ENCODE measurements at places on chromosomes 1 and 21.

GRCh38 chr1:24235921-24236788 is 49.1 kb upstream of the IFNLR1 start:
- no peak for DNase-seq

GRCh38 chr1:46008585-46008984 is 123.8 kb downstream of the PIK3R3 start:
- no peak for DNase-seq

GRCh38 chr1:160077486-160077885 is 3.9 kb upstream of the KCNJ9 start:
- DNase-seq, result no peak

DNA sequence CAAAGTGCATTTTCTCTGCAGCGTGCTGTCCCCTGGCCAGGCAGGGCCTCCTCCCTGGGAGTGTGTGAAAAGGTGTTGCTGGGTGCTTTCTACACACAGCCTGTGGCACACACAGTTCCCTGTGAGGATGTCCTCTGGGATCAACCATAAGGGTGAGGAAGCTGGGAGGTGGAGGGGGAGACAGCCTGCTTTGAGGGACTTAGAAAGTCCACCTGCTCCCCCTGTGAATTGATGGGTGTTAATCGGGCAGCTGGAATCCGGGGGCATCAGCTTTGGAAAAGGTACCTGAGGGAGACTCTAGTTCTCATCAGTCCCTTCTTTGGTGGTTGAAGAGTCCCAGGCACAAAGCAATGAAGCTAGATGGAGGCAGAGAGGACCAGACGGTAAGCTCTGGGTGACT is 35.8 kb downstream of the LHX4 start:
- no peak for DNase-seq

DNA sequence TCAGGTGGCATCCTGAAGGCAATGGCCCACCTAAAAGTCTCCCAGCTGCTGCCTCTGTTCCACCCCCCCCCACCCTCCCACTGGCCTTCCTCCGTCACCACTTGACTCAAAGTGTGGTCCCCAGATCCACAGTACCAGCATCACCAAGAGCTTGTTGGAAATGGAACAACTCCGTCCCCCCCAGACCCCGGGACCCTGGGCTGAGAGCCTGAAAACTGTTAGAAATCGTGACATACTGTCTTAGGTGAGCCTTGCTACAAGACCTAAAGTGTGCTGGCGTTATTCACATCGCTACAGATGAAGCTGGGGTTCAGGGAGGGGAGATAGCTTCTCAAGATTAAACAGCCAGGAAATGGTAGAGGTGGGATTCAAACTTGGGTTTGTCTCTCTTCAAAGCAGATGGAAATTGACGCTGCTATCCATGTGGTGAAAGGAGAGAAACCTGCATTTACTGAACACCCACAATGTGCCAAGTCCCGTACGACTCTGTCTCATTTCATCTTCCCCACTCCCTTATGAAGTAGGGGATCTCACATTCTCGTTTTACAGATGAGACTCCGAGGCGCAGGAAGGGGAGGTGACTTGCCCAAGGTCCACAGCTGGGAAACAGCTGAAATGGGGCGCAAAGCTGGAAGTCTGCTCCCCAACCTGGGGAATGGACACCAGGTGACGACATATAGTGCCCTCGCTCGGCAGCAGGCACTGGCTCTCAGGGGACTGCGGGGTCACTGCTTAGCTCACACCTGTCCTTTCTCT is 52.8 kb upstream of the IFFO2 start:
- DNase-seq, result no peak

DNA sequence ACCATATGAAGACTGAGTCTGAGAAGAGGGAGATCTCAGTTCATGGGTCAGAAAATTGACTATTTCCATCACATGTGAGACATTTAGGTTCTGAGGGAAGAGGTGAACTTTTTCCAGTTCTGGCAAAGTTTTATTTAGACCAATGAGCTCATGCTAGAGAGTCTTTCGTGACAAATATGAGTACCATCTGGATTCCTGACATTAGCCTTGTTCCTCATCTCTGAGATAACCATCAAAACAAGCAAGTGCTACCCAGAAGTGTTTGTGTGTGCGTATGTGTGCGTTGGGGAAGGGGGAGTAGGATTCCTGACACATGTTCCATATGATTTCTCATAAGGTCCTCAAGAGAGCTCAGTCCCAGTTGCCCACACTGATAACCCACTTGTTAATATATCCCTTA is 120.6 kb downstream of the FASLG start:
- no peak for DNase-seq

DNA sequence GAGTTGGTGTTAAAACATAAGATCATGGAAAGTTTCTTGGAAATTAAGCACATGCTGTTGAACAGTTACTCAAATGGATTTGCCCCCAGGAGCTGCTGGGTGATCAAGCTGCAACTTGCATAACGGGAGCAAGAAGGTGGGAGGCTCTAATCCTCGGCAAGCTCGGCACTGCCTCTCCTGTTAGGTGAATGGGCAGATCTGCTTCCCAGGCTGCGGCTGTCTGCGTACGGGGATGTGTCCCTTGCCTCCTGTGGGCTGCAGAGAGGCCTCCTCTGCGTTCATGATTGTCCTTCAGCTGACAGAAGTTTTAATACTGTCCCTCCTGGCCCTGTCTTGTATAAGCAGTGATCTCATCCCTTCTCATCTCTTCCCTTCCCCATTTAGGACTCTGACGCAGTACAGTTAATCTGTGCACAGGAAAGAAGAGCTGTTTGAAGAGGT is 36.7 kb downstream of the ATP1A1 start:
- no peak for DNase-seq

DNA sequence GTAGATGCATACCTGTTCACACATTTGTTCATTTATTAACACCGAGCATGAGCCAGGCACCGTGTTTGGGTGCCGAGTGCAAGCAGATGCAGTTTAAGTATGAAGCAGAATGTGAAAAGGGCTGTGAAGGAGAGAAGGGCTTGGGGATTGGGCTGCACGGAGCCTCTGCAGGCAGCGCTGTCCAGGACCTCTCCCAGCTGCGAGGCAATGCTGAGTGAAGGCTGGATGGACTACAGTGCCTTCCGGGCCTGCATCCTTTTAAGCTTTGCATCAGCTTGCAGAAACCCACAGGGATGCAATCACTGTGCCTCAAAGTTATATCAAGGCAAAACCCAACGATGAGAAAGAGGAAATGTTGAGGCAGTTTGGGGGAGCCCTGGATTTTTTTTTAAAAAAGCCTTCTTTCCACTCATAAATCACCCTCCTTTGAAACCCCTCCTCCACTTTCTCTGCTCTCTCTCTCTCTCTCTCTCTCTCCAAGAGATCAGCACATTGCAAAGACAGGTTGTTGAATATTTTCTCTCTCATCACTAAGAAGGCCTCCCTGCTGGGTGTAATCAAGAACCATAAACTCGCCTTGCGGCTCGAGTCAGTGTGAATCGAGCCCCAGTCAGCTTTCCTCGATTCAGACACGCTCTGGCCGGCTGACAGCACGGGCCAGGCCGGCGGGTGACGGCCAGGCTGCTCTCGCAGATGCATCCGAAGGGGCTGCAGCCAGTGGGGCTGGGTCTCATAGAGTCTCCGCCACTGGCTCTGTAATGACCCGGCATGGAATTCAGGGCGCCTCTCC is 89.2 kb upstream of the POU3F1 start:
- no peak for DNase-seq

DNA sequence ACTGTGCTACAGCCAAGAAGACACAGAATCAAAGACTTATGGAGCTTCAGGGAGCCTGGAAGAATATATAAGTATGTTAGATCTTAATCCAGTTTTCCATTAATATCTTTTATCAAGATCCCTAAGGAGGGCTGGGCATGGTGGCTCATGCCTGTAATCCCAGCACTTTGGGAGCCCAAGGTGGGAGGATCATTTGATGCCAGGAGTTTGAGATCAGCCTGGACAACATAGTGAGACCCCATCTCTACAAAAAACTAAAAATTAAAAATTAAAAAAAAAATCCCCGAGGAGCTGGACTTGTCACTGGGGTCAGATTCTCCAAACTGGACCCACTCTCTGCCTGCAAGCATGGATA is 113.9 kb upstream of the CDC42BPA start:
- no peak for DNase-seq

- DNase-seq, result no peak
These were observed 134.2 kb downstream of the SETD4 start for GRCh38 chr21:35926003-35926740.

- DNase-seq, result no peak
These were observed 40.1 kb downstream of the SLC2A7 start for GRCh38 chr1:8985915-8986813.

GRCh38 chr1:43414634-43415223 is 25.0 kb downstream of the SZT2 start:
- DNase-seq, result peak; percentile 42

DNA sequence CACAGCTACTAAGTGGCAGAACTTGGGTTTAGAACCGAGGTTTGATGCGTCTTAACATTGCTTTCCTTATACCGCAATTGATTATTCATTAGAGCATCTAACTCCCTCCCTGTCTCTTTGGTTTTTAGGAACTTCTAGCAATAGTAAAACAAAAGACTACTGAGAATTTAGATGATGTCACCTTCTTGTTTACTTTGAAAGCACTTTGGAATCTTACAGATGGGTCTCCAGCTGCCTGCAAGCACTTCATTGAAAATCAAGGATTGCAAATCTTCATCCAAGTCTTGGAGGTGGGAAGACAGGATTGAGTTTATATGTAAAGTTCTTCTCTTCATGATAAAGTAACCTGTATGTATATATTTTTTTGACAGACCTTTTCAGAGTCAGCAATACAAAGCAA is 35.0 kb downstream of the ZYG11A start:
- DNase-seq, result no peak

DNA sequence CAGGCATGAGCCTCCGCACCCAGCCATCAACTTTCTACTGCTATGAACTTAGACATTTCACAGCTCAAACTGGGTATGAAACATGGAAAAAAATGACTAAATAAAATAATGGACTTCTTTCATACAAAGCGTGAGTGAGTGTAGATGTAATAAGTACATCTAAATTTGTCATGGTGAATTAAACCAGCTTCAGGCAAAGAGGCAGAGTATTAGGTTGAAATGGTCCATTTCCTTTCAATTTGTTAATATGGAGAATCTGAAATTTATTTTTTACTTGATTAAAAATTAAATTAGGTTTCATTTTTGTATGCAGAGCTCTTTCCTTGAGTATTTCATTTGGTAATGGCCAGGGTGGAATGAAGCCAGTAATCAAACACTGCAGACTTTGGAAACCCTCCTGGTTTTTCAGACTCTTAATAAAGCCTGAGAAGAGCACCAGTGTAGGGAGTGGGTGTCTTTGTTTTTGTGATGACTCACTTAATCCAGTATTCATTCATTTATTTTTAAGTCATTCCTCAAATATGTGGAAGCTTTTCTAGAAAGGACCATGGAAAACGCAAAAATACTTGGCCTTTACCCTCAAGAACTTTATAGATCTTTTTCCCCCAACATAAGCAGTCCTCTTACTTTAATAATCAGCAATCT is 49.2 kb downstream of the ALG14 start:
- DNase-seq, result no peak

- DNase-seq, result no peak
These were observed 4.4 kb upstream of the HNRNPU start for GRCh38 chr1:244868484-244869363.

DNA sequence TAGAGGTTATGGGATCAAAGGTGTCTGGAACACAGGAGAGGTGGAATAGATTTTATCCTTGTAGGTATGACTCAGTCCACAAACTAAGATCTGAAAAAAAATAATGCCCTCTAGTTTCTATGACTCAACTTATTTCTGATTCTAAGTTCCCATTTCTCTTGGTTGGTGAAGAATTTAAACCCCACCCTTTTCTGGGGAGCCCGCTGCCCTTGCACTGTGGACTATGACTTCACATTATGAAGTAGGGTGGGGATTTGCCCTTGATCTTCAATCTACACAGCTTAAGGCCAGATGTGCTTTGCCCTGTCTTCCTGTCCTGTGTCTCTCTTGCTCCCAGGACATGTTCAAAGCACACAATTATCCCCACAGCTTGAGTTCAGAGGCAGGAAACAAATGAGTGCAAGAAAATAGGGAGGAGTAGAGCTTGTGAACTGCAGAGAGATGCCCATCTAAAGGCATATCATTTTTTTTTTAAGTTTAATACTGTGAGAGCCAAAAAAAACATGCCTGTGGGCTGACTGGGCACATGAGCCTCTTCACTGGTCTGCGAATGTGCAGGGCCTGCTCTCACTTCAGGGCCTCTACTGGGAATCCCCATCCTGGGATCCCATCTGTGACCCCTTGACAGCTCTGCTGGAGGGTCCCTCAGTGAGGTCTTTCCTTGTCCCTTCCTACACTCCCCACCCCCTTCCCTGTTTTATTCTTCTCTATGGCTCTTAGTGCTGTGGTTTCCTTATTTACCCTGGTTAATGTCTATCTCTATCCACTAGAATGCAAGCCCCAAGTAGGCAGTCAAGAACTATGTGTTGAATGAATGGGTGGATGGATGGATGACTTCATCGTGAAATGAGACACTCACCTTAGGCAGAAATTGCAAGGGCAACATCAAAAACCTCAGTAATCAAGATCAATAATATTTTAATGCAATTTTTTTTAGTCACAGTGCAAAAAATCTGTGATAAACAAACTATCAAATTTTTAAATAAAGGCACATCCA is 61.5 kb downstream of the CD58 start:
- DNase-seq, result no peak

DNA sequence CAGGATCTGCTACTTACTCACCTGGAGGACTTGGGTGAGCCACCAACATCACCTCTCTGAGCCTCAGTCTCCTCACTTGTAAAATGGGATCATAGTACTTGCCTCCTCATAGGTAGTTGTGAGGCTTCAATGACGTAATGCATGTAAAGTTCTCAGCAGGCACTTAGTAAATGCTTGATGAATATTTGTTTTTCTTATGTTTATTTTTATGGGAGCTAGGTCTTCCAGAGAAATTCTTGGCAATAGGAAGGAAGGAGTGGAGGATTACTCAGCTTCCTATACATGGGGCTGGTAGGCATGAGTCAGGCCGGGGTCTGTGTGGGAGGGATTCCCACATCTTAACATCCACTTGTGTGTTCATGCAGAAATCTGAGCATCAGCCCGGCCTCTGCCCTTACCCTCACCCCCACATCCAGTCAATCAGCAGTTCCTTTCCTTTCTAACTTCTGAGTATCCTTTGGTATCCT is 95.4 kb upstream of the USP24 start:
- DNase-seq, result no peak

DNA sequence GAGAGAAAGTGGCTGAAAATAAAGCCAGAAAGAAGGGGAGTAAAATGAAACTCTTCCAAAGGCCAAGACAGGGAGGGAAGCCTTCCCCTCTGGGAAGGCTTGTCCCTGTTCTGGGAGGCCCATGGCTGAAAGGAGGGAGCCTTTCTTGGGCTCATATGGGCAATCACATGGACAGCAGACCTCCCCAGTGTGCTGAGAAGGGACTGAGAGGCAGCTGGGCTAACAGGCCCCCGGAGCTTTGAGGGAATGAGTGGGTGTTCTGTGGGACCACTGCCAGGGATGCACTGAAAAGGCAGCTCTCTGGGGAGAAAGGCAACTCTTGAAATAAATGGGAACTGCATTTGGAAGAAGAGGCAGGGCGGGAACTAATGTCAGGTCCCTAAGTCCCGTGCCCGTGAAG is 39.1 kb downstream of the KANK4 start:
- DNase-seq, result no peak

GRCh38 chr21:40333731-40334130 is 466.5 kb downstream of the PCP4 start:
- DNase-seq, result no peak

- no peak for DNase-seq
These were observed 60.3 kb upstream of the SLC45A1 start for GRCh38 chr1:8257621-8258020.

- peak; percentile 22 for DNase-seq
These were observed 117.0 kb downstream of the CD247 start for GRCh38 chr1:167401260-167401873.

GRCh38 chr1:40039245-40039756 is 1.2 kb upstream of the CAP1 start:
- no peak for DNase-seq

All from activated CD4-positive, alpha-beta T cell treated with anti-CD3 and anti-CD28 coated beads for 1 hour (primary cell).